Activated naive CD4-positive, alpha-beta T cell treated with anti-CD3 and anti-CD28 coated beads for 36 hours (primary cell): ENCODE measurements at places on chromosomes 1 and 21. TPM values are rescaled to one million over a fixed set of nuclear protein-coding genes. Genes with fewer than 3 reads are reported as not detected.

DNA sequence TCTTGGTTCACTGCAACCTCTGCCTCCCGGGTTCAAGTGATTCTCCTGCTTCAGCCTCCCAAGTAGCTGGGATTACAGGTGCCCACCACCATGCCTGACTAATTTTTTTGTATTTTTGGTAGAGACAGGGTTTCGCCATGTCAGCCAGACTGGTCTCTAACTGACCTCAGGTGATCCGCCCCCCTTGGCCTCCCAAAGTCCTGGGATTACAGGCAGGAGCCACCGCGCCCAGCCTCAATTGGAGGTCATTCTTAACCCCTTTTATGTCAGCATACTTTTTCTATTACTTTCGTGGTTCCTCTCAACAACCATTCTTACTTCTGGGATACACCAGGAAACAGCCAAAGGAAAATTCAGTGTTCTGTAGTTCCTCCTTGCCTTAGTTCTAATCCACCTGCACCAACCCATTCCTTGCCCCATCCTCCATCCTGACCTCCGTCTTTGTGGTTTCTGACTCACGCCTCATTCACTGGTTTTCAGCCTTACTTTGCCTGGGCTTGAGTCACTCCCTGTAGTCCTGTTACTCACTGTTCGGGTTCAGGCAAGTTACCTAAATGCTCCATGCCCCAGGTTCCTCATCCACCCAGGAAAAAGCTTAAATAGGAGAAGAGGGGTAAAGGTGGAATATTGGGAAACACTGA lies 12.9 kb upstream of the BCL10 start:
- H3K27me3 ChIP-seq = peaks cover 9% of the 10 kb centered on the region
- peak; percentile 48 for DNase-seq
- no peak overlapping the region for H3K27ac ChIP-seq
- H3K4me3 ChIP-seq = no peak overlapping the region
- peaks cover 7% of the 10 kb centered on the region for H3K4me1 ChIP-seq
- H3K36me3 ChIP-seq = no peaks in the 10 kb centered on the region

DNA sequence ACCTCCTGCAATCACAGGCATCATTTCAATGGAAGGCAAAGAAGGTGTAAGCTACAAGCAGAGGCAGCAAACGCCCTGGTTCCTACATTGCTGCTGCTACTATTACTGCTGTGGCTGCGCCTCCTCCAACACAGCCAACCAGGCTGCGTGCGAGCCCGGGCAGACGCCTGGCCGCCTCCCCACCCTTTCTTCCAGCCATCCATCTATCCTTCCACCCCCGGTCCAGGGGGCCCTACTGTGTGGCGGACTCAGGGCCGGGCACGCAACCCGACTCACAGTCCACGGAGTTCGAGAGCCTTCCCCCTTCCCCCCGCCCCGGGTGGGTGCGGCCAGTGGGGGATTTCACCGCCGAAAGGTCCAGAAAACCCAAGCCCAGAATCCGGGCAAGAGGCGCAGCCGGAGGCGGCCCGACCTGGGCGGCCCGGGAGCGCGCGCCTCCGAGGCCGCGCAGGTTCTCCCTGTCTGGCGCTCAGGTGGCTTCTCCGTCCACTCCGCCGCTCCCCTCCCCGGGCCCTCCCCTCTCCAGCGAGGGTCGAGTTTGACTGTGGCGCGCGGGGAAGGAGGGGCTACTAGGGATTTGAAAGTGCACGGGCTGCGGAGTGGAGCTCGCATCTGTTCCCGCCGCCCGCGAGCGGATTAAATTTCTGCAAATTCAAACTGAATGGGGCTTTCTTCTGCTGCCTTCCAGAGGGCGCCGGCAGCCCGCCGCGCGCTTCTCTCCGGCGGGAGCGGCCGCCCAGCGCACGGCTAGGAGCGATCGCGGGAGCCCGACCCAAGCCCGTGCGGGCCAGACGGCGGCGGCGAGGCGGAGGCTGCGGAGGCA lies at the start of gene HUNK:
TSS of gene HUNK (plus strand) at position 569 of the 823 bp plus-strand sequence. CDS start 655 bp downstream, outside the sequence.
- no peak within 1 kb of the TSS for H3K27ac ChIP-seq
- H3K4me1 ChIP-seq = peaks cover 5% of the 10 kb centered on the region
- peak within 1 kb of the TSS; percentile 72 for H3K4me3 ChIP-seq
- peak; percentile 17 for DNase-seq
- peaks cover 56% of the 10 kb centered on the region for H3K27me3 ChIP-seq

GRCh38 chr1:31460027-31460426 lies 47.0 kb downstream of the SERINC2 start:
- no peak overlapping the region for H3K4me3 ChIP-seq
- H3K4me1 ChIP-seq = no peaks in the 10 kb centered on the region
- H3K27me3 ChIP-seq = peaks cover 12% of the 10 kb centered on the region
- no peak overlapping the region for H3K27ac ChIP-seq

DNA sequence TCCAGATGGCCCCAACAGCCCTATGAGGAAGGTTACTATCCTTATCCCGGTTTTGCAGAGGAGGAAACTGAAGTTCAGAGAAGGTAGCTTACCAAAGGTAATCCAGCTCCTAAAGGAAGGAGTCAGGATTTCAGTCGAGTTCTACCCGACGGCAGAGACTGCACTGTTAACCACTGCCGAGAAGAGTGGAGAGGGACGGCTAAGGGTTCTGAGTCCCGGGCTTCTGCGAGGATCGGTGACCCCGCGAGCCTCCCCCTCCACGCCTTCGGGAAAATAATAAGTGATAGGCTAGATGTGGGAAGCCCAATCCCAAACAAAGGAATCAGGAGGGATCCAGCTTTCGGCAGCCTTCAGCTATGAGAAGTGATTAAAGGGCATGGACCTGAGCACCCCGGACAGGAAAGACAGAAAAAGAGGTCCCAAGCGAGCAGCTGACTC lies 587 bp downstream of the TMEM53 start:
- H3K36me3 ChIP-seq = no peaks in the 10 kb centered on the region
- no peaks in the 10 kb centered on the region for H3K27me3 ChIP-seq
- peak overlapping the region; percentile 82 for H3K4me3 ChIP-seq
- no peak for DNase-seq
- H3K27ac ChIP-seq = no peak overlapping the region
- H3K4me1 ChIP-seq = peaks cover 18% of the 10 kb centered on the region

- H3K4me3 ChIP-seq = peak overlapping the region; percentile 43
- peak; percentile 96 for DNase-seq
- H3K36me3 ChIP-seq = peaks cover 1% of the 10 kb centered on the region
- H3K27ac ChIP-seq = peak overlapping the region; percentile 80
- no peaks in the 10 kb centered on the region for H3K27me3 ChIP-seq
These were observed 150.1 kb upstream of the SOD1 start for GRCh38 chr21:31509194-31510017.

Gene ANXA9
- not detected for total RNA-seq

Gene FBXO2
- 1.1 TPM for total RNA-seq

Gene TMEM200B
- 2.6 TPM for total RNA-seq
